GM10248 (cell line): ENCODE measurements at places on chromosomes 5 and 9.

GRCh38 chr5:20683241-20683940 is 695.4 kb upstream of the CDH18 start:
- DNase-seq = no peak

DNA sequence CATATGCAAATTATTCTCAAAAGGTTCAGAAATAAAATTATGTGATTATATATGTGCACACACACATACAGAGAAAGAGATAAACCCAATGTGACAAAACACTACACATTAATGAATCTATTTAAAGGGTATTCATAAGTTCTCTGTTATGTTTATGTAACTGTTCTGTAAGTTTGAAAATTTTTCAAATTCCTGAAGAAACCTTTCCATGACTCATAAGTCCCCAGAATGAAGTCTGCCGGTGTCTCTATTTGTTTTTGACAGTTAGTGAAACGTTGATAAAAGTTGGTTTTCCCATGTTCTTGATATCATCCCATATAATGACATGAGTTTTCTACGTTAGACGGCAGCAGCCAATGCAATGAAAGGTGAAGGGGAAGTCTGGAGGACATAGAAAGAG is 199.5 kb upstream of the PUM3 start:
- no peak for DNase-seq

- DNase-seq = no peak
Measured at GRCh38 chr5:169803077-169803981, 166.3 kb downstream of the DOCK2 start.

- DNase-seq = no peak
Measured at GRCh38 chr9:115118879-115119218, 892 bp upstream of the TNC start.

- no peak for DNase-seq
Measured at GRCh38 chr5:78508186-78508765, 140.3 kb downstream of the LHFPL2 start.

- DNase-seq = peak; percentile 33
Measured at GRCh38 chr9:109894921-109895758, 115.1 kb downstream of the PALM2AKAP2 start.

DNA sequence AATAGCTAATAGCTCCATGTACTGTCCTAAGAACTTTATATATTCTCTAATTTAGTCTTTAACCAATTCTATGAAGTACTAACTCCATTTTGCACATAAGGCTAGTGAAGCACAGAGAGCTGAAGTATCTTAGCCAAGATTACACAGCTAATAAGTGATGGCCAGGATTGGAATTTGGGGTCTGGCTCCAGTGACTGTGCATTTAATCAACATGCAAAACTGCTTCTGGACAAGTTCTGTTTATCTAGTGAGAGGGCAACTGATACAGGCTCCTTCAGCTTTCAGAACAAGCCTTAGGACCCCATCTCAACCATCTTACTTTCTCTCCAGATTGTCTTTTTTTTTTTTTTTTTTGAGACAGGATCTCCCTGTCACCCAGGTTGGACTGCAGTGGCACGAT is 21.3 kb downstream of the SLC25A25 start:
- no peak for DNase-seq

DNA sequence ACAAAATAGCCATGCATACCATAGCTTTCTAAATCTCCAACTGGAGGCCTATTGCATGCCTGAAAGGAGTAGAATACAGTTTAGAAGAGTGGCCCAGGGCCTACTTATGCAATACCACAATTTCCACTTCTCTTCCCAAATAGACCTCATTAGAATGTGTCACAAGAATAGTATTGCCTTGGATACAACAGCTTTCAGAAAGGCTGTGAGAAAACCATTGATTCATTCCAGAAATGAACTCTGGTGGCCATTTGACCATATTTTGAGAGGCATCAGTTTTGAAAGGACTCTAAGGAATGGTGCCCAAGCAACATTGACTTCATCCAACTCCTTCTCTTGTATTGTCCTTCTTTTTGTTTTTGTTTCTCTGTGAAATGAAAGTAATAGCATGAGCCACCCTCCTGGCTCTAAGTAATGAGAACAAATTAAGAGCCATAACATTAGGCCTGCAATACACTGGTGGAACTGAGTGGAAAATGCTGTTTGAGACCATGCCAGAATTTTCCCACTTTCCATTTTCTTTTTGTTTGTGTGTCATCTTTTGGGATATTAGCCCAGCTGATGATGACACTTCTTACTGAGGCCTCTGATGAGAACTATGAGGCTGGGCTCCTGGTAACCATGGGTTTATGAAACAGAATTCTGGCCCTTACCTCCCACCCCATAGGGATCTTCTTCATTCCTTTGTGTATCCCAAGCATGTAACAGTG is 90.2 kb downstream of the TMEM174 start:
- DNase-seq = no peak

- DNase-seq = no peak
Measured at GRCh38 chr5:173741729-173742431, 125.4 kb upstream of the BOD1 start.

GRCh38 chr9:100033877-100034551 is 64.8 kb downstream of the ERP44 start:
- no peak for DNase-seq

GRCh38 chr5:73135429-73136054 is 15.2 kb downstream of the TMEM171 start:
- no peak for DNase-seq

DNA sequence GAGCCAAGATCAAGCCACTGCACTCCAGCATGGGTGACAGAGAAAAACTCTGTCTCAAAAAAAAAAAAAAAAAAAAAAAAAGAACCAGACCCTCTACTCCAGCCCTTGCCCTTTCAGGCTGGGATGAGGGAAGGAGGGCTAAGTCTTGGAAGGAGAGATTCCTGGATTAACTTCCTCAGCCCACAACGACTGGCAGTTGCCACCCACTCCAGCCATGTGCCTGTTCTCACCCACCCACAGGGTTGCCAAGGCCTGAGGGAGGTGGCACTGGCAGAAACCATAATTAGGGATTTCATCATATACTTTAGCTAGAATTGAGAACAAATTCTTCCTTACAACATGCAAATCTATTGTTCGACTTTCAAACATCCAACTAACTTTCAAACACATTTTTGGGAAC is 87.8 kb upstream of the SLC30A5 start:
- no peak for DNase-seq

DNA sequence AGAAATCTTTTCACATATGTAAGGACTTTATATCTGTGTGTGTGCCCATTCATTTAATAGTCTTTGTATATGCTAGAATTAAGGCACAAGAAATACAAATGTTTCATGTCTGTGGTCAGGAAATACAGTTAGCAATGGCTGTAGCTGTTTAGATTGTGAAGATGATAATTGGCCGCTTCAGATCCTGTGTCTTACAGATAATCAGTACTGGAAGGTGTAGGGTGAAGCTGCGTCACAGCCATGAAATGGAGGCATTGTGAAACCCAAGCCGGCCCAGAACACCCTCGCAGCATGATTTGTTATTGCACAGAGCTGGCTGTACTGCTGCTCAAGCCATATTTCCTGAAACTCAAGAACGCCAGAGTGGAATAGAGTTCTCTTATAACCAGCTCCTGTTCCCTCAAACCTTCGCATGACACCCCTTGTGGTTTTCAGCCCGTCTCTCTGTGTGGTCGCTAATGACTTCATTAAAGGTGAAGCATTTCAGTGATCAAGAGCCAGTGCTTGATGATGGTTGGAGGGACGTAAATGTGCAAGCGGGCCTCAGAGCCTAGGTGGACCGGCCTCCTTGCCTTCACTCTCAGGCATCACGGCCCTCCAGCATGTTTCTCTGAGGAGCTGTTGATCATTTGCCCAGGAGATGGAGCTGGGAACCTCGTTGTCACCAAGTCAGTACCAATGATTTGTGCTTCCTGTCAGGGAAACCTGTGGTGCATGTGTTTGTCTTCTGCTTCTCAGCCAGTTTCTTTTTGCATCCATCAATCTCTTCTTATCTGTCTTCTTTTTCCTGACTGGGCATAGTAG is 80.1 kb downstream of the F2RL2 start:
- no peak for DNase-seq
